Right atrium auricular region (tissue), 2 donors: ENCODE measurements at places on chromosomes 2 and 18. TPM values are rescaled to one million over a fixed set of nuclear protein-coding genes. Genes with fewer than 3 reads are reported as not detected.

DNA sequence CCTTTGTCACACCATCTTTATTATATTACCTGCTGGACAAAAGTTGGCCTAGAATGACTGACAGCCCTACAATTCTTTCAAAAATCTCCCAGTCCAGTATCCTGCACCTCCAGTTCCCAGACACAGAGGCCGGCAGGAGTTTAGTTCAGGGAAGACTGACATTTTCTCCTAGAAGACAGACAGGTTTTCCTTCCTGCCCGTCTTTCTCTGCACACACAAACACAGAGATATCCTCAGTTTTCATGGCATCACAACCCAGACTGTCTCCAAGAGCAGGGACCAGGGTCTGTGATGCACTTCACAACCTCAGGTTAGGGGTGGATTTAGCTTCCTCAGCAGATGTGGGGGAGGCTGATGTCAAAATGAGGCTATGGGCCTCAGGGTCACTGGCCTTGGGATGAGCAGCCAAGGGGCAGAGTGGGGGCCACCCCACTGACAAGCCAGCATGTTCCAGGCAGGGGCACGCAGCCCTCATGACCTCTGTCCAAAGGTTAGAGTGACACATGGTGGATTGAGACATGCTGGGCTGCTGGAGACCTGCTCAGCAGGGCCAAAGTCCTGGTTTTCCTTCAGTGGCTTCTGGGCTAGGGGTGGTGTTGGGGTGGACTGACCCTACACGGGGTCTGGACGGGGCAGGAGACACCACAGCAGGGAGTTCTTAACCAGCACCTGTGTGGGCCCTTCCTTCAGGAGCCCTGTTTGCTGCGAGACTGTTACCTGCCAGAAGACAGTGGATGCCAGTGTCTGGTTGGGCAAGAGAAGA is 70.5 kb downstream of the SFXN5 start:
- H3K4me3 ChIP-seq = no peak overlapping the region
- H3K36me3 ChIP-seq = peaks cover 6% of the 10 kb centered on the region
- H3K27me3 ChIP-seq = no peaks in the 10 kb centered on the region
- H3K4me1 ChIP-seq = peaks cover 7% of the 10 kb centered on the region

Gene GREB1
- 3.1 TPM for total RNA-seq

- H3K27ac ChIP-seq = no peak overlapping the region
- no peaks in the 10 kb centered on the region for H3K4me1 ChIP-seq
Observed at GRCh38 chr2:61396005-61396404, 74.9 kb downstream of the USP34 start.

Gene M1AP
- total RNA-seq = not detected

GRCh38 chr2:53784436-53784835 is 2.3 kb downstream of the ASB3 start:
- no peak for DNase-seq
- no peak overlapping the region for H3K27ac ChIP-seq
- no peak overlapping the region for H3K4me3 ChIP-seq
- no peaks in the 10 kb centered on the region for H3K27me3 ChIP-seq
- peaks cover 35% of the 10 kb centered on the region for H3K4me1 ChIP-seq

Gene EMILIN1
- 22.3 TPM for total RNA-seq

- H3K27ac ChIP-seq = no peak overlapping the region
- H3K36me3 ChIP-seq = no peaks in the 10 kb centered on the region
- H3K4me1 ChIP-seq = no peaks in the 10 kb centered on the region
Observed at GRCh38 chr2:10178751-10179150, 56.2 kb downstream of the RRM2 start.

DNA sequence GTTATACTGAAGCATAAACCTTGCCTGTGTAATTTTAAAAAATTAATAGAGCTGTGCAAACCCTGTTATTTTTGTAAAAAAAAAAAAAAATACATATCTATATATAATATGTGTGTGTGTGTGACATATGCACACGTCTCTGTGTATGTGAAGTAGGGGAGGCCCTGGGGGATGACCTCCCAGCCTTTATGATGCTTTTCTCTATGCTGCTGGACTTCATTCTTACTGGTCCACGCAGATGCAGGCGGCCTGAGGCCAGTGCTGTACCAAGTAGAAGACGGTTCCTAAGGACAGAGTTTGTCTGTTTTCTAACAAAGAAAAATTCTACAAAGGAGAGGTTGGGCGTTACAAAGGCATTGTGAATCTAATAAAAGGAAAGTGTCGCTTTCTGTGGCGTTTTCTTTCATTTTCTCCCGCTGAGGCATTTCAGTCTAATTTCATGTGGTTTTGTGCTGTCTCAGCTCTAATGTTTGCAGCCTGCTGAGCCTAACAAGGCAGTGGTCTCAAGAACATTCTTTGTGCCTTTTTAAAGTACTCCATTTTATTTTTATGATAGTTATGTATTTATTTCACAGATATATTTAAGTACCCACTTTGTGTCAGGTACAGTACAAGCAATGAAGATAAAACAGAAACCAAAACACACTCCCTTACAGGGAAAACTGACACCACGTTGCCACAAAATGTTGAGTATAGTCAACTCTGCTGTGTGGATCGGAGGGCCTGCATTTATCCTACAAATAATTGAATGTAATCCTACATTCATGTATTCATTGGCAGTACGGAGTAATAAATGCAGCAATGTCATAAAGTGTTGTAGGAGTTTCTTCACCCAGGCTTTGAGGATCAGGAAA is 118.0 kb downstream of the RAB3GAP1 start:
- peaks cover 57% of the 10 kb centered on the region for H3K36me3 ChIP-seq
- H3K4me1 ChIP-seq = no peaks in the 10 kb centered on the region
- no peak for DNase-seq

GRCh38 chr2:68429311-68429826 is 37.7 kb downstream of the FBXO48 start:
- no peak overlapping the region for H3K27ac ChIP-seq
- no peaks in the 10 kb centered on the region for H3K36me3 ChIP-seq
- H3K27me3 ChIP-seq = no peaks in the 10 kb centered on the region
- peaks cover 5% of the 10 kb centered on the region for H3K4me1 ChIP-seq
- no peak for DNase-seq

Gene FOXI3
- not detected for total RNA-seq

- DNase-seq = no peak
- H3K27me3 ChIP-seq = no peaks in the 10 kb centered on the region
- H3K4me3 ChIP-seq = no peak overlapping the region
- peaks cover under 1% of the 10 kb centered on the region for H3K4me1 ChIP-seq
- H3K27ac ChIP-seq = no peak overlapping the region
Observed at GRCh38 chr2:161243312-161243711, 64.9 kb upstream of the PSMD14 start.

Gene SPATA3
- total RNA-seq = not detected

DNA sequence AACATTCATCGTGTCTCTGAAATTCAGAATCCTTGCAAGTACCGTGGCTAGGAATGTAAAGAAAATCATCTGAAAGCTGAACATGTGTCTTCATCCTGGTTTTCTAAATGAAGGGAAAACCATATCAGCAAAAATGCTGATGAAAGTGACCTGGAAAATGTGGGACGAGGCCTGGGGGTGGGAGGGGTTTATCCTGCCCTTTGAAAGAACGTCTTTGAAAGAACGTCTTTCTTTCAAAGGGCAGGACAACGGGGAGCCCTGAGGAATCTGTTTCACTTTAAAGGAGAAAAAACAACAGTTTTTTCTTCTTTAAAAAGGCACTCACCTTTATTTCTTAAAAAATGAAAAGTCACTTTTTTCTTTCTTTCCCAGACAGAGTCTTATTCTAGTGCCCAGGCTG is 185.2 kb downstream of the ALPK2 start:
- H3K4me1 ChIP-seq = peaks cover 4% of the 10 kb centered on the region
- no peaks in the 10 kb centered on the region for H3K36me3 ChIP-seq
- no peak overlapping the region for H3K4me3 ChIP-seq
- DNase-seq = no peak
- H3K27ac ChIP-seq = no peak overlapping the region
- H3K27me3 ChIP-seq = no peaks in the 10 kb centered on the region

GRCh38 chr18:45951016-45951714 is 16.0 kb downstream of the EPG5 start:
- H3K27me3 ChIP-seq = no peaks in the 10 kb centered on the region
- H3K27ac ChIP-seq = no peak overlapping the region

- no peaks in the 10 kb centered on the region for H3K27me3 ChIP-seq
- H3K4me1 ChIP-seq = no peaks in the 10 kb centered on the region
- H3K27ac ChIP-seq = no peak overlapping the region
- no peaks in the 10 kb centered on the region for H3K36me3 ChIP-seq
Observed at GRCh38 chr2:175631245-175631623, 370.8 kb downstream of the LNPK start.

Gene NCKAP5
- total RNA-seq = 3.6 TPM

DNA sequence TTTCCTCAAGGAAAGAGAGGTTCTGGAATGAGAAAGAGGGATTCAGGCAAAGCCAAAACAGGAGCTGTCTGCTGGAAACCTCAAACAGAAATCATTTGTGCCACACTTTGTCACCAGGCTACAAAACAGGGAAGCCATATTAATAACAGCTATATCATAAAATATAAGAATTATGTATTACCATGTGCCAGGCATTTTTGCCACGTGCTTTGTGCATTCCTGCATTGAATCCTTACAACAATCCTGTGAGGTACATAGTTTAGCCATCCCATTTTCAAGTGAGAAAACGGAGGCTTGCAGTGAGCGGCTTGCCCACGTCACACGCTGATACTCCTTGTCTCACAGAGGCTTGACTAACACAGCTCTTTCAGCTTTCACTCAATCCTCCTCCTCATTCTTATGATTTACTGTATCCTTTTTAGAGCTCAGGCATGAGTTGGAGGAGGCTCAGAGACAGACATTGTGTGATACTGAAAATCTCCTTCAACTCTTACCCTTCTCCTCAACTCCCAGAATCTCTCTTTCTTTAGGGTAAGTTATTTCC is 148.4 kb upstream of the MEX3C start:
- H3K4me3 ChIP-seq = no peak overlapping the region
- H3K27ac ChIP-seq = no peak overlapping the region
- H3K4me1 ChIP-seq = no peaks in the 10 kb centered on the region
- H3K36me3 ChIP-seq = no peaks in the 10 kb centered on the region
- DNase-seq = no peak

DNA sequence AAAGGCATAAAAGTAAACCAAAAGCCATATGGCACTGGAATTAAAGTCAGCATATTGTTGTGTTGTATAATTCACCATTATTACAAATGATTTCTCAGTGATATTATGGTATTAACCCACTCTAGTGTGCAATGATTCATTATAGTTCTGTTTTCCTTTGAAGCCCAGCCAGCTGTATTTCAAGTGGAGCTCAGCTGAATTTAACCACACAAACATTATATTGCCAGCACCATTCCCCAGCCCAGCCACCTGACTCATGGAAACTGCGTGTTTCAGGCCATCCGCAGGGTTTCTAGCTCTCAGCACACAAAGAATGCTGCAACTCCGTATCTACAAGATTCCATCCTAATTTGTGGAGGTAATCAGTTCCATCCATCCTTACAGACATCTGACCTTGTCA is 166.8 kb upstream of the CHAC2 start:
- H3K27me3 ChIP-seq = no peaks in the 10 kb centered on the region
- no peak overlapping the region for H3K4me3 ChIP-seq
- no peak for DNase-seq
- no peaks in the 10 kb centered on the region for H3K4me1 ChIP-seq

Gene C2orf78
- not detected for total RNA-seq

GRCh38 chr2:203623661-203624060 is 82.8 kb upstream of the CD28 start:
- H3K36me3 ChIP-seq = no peaks in the 10 kb centered on the region
- no peak overlapping the region for H3K27ac ChIP-seq
- H3K27me3 ChIP-seq = no peaks in the 10 kb centered on the region
- no peaks in the 10 kb centered on the region for H3K4me1 ChIP-seq
- H3K4me3 ChIP-seq = no peak overlapping the region

DNA sequence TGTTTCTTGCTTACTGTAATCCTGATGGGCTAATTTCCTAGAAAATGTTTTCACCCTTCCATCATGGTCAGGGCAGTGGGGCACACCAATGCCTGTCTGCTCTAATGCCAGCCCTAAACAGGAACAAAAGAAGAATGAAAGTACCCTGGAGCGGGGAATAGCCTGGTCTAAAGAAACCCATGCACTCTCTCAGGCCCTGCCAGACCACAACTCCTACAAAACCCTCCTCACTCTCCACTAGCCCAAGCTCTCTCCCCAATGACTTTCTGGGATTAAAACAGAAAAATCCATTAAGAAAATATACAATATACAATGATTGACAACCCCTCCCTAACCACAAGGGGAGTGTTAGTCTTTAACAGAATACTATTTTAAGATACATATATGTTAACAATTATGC is 67.6 kb downstream of the AAK1 start:
- H3K4me1 ChIP-seq = no peaks in the 10 kb centered on the region
- no peaks in the 10 kb centered on the region for H3K36me3 ChIP-seq
- no peak overlapping the region for H3K27ac ChIP-seq
- DNase-seq = no peak
- no peaks in the 10 kb centered on the region for H3K27me3 ChIP-seq
- no peak overlapping the region for H3K4me3 ChIP-seq

Gene SNORC
- total RNA-seq = 0.12 TPM

DNA sequence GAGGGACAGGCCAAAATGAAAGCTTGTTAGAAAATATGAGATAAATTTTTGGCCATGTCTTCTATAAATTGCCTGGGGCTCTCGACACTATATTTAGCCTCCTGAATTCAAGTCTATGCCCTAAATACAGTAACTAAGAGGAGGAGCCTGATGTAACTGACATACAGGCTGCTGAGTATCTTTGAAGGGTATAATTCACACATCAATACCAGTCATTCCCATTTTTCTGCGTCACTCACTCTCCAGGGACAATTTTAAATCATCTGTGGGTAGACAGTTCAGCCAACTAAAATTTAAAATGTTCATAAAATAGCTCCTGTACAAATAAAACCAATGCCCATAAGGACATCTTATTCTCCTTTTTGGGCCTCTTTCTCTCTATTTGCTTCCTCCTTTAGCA is 105.9 kb downstream of the AP1S3 start:
- H3K27me3 ChIP-seq = no peaks in the 10 kb centered on the region
- H3K4me3 ChIP-seq = no peak overlapping the region
- H3K27ac ChIP-seq = no peak overlapping the region

DNA sequence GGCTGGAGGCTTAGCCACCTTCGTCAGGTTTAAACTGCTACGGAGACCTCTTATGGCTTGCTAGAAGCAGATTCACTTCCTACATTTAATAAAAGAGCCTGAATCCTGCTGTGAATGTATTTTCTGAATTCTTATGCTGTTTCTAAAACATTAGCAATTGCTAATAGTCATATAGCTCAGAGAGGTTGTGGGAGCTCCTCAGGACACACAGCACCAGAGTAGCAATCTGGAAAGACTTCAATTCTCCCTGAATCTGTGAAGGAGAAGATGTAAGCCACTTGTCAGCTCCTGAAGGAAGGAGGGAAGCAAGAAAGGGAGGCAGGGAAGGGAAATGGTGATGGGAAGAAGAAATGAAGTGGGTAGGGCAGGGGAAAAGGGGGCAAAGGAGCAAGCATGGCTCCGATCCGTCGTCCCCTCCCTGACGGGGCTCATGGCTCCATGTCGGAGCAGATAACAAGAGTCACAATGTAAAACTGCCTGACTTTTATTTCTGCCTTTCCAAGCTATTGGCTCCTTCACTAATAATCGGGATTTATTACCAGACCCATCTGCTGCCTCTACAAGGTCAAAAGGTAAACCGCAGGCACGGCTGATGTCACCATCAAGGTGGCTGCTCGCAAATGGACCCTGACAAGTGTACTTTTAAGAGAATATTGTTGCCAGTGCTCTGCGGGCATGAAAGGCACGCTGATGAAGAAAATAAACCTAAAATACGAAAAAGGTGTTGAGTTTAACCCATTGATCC is 656.0 kb upstream of the SALL3 start:
- H3K27me3 ChIP-seq = no peaks in the 10 kb centered on the region
- DNase-seq = no peak
- H3K27ac ChIP-seq = no peak overlapping the region
- no peaks in the 10 kb centered on the region for H3K36me3 ChIP-seq
